ENCODE measurements at places on chromosomes 7 and 10. TPM values are rescaled to one million over a fixed set of nuclear protein-coding genes. Genes with fewer than 3 reads are reported as not detected.
A peak's percentile ranks its signal among the peaks of the same experiment; 100 is the strongest.

Gene VSTM4
- 12.2 TPM for polyA plus RNA-seq

Gene MYH16
- polyA plus RNA-seq: 0.06 TPM

Gene HABP2
- 0.40 TPM for polyA plus RNA-seq

Gene HIF1AN
- 44.3 TPM for polyA plus RNA-seq

- no peak for DNase-seq
Observed at GRCh38 chr10:105844241-105844640, 1203.2 kb downstream of the SORCS3 start.

GRCh38 chr7:31116615-31117014, 64.5 kb downstream of the ADCYAP1R1 start:
- no peak for DNase-seq

DNA sequence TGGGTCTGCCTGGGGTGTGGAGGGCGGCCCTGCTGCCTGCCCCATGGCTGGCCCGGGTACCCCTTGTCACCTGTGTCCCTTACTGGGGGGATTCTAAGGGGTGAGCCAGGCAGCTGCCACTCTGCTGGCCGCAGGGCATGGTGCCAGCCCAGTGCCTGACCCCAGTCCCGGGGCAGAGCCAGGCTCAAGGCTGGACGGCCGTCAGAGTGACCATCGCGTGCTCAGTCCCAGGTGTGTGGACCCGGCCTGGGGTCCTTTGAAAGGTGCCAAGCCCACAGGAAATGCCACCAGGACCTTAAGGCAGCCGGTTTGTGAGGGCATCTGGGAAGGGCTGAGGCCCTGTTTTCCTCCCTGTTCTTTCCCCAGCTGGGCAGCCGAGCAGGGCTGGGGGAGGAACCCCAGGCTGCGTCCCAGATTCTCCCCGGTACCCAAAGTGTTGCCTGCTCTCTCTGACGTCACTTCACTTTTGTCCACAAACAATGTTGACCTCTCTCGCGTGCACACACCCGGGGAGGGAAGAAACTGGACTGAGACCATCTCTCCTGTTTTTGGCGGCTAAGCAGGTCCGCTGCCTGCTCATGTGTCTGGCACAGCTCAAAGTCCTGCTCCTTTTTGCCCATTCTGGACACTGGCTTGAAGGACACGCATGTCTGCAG, 37.6 kb downstream of the PAPOLB start:
- no peak for DNase-seq

GRCh38 chr10:89837165-89838043, 136.0 kb downstream of the KIF20B start:
- DNase-seq: peak; percentile 33
